ENCODE measurements at places on chromosomes 11 and 22.

GRCh38 chr11:33718440-33718839, 17.8 kb downstream of the CD59 start:
- DNase-seq, result no peak

GRCh38 chr11:2481253-2481652, 36.4 kb downstream of the KCNQ1 start:
- DNase-seq, result no peak

- DNase-seq, result peak; percentile 27
These were observed 29.9 kb downstream of the SERPIND1 start for GRCh38 chr22:20803696-20804324.

GRCh38 chr22:31263896-31264640, 28.2 kb downstream of the PIK3IP1 start:
- no peak for DNase-seq

GRCh38 chr22:39731881-39732555, 161.5 kb downstream of the CACNA1I start:
- DNase-seq, result no peak

GRCh38 chr11:7573558-7574296, 59.9 kb downstream of the PPFIBP2 start:
- no peak for DNase-seq

GRCh38 chr11:7538031-7538430, 24.2 kb downstream of the PPFIBP2 start:
- no peak for DNase-seq

- DNase-seq, result peak; percentile 50
These were observed 101.9 kb downstream of the WT1 start for GRCh38 chr11:32333320-32333991.

DNA sequence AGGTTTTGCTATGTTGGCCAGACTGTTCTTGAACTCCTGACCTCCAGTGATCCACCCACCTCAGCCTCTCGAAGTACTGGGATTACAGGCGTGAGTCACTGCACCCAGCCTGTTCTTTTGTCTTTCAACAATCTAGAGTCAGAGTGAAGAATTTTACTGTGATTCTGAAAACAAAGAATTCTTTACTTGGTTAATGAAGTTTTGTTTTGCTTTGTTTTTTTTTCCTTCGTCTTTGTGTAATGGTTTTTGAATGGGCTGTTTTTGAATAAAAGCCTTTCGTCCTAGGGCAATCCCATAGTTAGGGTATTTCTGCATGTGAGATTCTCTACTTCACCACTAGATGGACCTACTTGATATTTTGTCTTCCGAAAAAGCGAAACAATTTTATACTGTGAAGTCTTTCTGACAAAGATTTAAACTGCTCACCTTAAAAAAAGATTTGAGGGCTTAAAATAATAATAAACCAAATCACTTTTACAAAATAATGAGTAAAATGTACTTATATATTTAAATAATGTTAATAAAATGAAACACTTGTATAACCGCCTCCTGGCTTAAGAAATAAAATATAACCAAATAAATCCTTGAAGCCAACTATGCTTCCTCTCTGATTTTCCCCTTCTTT, 43.4 kb upstream of the SC5D start:
- no peak for DNase-seq

GRCh38 chr11:118048472-118049370, 28.2 kb upstream of the TMPRSS4 start:
- DNase-seq, result no peak

GRCh38 chr11:8262552-8263108, 1.0 kb downstream of the LMO1 start:
- peak; percentile 37 for DNase-seq

DNA sequence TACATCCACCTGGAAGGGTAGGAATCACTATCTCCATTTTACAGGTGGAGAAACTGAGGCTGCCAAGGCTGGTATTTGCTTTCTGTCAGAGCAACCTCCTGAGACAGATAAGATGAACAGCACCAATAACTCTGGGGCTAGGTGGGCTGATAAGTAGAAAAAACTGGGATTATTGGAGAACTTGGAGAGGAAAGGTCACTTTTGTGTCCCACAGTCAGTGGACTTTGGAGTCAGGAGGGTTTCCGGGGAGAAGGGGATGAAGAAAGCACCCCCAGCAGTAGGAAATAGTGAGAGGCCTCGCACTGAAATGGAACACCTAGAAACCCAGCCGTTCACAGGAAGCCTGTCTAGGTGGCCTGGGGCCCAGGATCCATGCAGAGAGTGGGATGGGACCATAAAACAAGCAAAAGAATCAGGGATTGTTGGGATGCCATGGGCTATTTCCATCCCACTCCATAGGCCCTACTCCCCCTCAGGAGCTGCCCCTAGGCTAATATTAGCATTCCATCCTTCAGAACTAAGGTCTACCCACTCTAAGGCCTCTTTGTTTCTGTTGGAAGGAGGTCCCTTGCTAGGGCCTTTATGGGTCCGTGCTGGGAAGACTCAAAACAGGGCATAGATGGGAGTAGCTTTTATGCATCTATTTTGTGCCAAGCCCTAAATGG, 31.0 kb upstream of the FCHSD2 start:
- no peak for DNase-seq

GRCh38 chr11:126992065-126992803, 8.3 kb downstream of the KIRREL3 start:
- no peak for DNase-seq

DNA sequence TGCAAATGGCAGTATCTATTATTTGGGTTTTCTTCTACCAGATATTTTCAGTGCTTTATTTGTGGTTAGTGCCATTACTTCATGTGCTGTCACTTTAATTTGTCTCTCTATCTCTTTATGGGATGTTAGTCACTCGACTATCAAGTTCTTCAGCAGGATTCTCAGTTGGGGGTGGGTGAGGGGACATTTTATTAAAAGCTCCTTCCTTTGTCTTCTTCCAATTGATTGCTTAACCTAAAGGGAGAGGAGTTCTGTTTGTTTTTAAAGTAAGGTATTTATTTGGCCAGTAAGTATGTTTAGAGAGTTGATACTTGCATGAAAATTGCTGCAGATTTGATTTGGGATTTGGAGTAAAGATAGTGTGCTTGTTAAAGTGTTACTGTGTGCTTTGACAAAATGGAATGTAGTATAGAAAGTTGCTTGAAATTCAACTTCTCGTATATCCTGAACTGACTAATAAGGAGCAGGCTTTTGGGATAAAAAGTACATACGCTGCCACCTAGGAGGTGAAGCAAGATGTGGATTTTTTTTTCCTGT, 10.3 kb downstream of the YAP1 start:
- no peak for DNase-seq

- no peak for DNase-seq
These were observed 92.3 kb upstream of the CD44 start for GRCh38 chr11:35046681-35047080.

DNA sequence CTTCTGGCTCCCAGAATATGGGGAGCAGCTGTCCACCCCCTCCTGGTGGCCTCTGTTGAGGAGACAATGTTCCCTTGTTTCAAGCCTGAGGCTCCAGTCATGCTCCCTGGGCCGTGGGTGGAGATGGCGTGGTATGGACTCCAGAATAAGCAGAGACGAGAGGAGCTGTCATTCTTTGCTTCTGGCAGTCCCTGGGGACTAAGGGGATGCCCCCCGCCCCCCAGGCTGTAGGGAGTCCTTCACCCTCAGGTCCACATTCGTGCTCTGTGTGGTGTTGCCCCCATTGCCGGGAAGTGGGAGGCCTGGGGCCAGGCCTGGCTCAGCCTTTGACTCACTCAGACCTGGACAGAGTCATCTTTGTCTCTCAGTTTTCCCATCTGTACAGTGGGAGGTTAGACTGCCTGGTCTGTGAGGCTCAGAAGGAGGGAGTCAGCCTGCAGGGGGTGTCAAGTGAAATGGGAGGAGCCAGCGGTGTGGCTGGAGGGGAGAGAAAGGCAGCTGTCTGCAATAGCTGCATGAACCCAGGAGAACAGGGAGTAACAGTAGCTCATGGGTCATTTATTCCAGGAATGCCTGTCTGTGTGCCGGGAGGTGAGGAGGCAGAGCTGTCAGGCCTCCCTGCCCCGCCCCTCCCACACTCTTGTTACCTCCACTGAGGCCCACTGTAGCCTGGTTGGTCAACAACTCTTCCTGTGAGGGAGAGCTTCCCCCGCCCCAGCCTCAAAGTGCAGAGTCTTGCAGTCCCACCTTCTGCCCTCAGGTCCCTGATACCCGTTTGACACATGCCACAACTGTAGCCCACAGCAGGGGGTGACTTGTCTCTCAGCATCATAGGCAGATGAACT, 6.3 kb downstream of the ARHGEF17 start:
- DNase-seq, result no peak

GRCh38 chr11:105447936-105448702, 161.8 kb upstream of the GRIA4 start:
- DNase-seq, result no peak

Data from progenitor cell of endocrine pancreas (in vitro differentiated cells).